GF-D8 (cell line): ENCODE measurements at places on chromosomes 1 and 21.

- DNase-seq = no peak
Measured at GRCh38 chr1:230728710-230729392, 14.9 kb upstream of the AGT start.

GRCh38 chr1:162040001-162040400 is 16.3 kb upstream of the OLFML2B start:
- no peak for DNase-seq

DNA sequence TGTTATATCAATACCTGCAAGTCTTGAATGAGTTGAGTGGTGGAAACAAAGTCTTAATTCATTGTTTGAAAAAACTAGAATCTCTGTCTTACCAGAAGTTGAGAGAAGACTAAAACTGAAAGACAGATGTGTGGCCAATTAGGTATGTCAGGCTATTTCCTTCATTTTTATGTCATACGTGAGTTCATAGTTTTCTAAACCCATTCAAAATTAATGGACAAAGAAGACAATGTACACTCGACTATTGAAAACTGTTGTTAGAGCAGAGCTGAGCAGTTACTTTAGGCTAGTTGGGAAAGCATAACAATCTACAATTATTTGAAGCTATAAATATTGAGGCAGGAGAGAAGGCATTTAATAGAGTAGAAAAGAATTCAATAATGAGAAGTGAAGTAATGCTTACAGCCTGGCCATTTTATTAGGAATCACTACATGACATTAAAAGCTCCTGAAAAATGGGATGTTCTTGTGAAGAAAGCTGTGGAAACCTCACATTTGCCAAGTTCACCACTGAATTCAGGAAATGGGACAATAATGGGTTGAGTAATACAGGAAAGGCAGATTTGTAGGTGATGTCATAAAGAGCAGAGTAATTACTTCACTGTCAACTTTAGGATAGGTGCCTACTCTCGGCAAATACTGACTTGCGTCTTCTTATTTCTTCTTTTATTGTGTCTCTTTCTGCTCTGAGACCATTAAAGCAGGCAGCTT is 204.4 kb downstream of the PLA2G4A start:
- DNase-seq = no peak

GRCh38 chr1:215079456-215079855 is 3.1 kb upstream of the KCNK2 start:
- no peak for DNase-seq

- no peak for DNase-seq
Measured at GRCh38 chr21:44718093-44718492, 6.7 kb upstream of the TSPEAR start.
